Tibial artery (tissue), 4 donors: ENCODE measurements at places on chromosomes 7 and 10.
A peak's percentile ranks its signal among the peaks of the same experiment; 100 is the strongest.

DNA sequence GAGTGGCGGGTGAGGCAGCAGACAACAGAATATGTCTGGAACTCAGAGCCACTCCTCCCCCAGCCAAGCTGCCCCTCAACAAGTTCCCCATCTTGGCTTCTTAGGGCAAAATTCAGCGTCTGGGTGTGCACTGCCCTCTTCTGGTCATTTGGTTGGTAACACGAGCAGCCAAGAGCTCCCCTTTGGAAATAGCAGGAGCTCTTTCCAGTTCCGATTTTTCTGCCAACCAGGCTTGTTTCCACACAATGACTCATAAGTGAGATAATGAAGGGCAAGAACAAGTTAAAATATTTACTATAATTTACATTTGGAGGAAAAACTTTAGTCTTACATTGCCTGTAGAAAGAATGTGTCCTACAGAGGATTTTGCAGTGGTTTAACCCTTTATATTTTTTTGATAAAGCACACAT, 70.5 kb downstream of the ADCYAP1R1 start:
- DNase-seq, result peak; percentile 70

GRCh38 chr7:107090457-107090856, 46.0 kb downstream of the PRKAR2B start:
- no peak for DNase-seq

- DNase-seq, result no peak
These were observed 12.1 kb downstream of the SLC16A12 start for GRCh38 chr10:89523274-89523673.

DNA sequence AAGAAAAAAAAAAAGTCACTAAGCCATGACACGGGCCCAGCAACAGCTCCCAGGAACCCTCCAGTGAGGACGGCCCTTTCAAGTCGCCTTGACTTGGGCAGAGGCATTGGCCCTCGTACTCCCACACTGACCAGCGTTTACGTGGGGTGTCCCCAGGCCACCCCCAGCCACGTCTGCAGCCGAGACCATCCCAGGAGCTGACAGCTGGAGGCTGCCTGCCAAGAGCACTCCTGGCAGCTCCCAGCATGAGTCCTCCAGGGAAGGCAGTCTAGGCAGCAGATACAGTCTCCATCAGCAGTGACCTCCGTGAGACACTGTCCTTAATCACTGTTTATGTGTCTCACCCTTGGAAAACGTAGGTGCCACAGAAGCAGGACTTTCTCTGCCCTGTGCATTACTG, 86.5 kb downstream of the PROSER2 start:
- DNase-seq, result peak; percentile 32

DNA sequence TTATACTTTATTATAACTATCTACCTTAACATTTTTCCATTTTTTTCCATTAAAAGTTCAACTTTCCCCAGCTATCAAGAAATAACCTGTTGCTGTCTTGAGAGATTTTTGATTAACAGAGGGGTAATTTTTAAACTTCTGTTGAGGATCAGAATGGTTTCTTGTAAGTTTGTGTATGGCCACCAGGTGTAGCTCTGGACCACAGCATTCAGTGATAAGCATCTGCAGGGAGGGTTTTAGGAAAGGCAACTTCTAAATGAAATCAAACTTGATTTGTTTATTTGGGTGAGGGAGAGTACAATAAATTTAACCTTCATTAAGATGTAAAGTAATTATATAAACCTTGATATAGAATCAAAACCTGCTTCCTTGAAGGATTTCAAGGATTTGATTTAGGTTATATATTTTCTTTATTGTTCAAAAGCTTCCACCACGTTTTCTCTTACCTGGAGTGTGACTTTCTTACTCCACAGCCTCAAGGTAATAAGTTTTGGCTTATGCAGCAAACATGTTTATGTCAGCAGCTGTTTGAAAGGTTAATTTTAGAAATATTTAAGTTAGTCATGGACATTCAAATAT, 153.3 kb downstream of the STK31 start:
- no peak for DNase-seq

- DNase-seq, result no peak
These were observed 208.8 kb upstream of the IGFBP3 start for GRCh38 chr7:46129831-46130230.

GRCh38 chr7:25907214-25907613, 244.8 kb upstream of the NFE2L3 start:
- no peak for DNase-seq

- DNase-seq, result no peak
These were observed 16.2 kb upstream of the GIMAP8 start for GRCh38 chr7:150434240-150434639.

- DNase-seq, result peak; percentile 65
These were observed 75.1 kb downstream of the MAD1L1 start for GRCh38 chr7:2157473-2158279.
